H7 (cell line): ENCODE measurements at places on chromosomes 4 and X. TPM values are rescaled to one million over a fixed set of nuclear protein-coding genes. Genes with fewer than 3 reads are reported as not detected.

The SSX2 gene
- 0.45 TPM in 1 of 2 replicates, not detected in the other for total RNA-seq

The FSTL5 gene
- 2.2 and 2.3 TPM in 2 replicates for total RNA-seq

The SOX3 gene
- 3.9 and 6.8 TPM in 2 replicates for total RNA-seq

The SCRG1 gene
- total RNA-seq = not detected in 2 replicates

The FMR1NB gene
- total RNA-seq = not detected in 2 replicates

The DDIT4L gene
- total RNA-seq = 8.0 and 10.2 TPM in 2 replicates

DNA sequence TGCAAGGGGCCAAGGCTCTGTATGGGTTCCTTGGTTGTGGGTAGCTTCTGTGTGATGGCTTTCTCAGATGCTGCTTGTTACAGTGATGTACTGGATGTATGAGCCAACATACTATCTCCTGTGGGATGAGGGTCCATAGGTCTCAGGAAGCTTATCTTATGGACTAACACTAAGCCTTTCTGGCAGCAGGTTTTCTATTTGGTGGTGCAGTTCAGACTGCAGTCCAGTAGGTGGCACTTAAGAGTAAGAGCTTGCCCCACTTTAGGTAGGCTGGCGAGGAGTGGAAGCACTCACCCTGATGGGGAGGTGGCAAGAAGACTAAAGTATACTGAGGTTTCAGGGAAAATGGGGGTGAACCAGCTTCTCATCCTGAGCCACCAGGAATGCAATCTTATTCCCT is 306.7 kb upstream of the MAOA start:
- DNase-seq = peak; percentile 41

DNA sequence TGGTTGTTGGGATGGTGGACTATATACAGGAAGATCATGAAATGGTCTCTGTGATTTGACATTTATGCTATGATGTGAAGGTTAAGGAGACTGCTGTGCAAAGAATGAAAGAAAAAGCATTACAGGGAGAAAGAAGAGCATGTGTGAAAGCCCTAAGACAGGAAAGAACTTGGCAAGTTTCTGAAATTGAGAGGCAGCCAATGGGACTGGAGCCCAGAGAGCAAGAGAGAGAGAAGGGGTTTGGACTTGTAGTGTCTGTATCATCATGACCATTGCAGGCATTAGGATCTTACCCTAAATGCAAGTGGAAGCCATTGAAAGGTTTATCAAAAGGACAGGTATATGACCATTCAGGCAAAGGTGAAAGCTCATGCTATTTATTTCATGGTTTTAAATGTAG is 147.1 kb downstream of the NAA11 start:
- DNase-seq = no peak

DNA sequence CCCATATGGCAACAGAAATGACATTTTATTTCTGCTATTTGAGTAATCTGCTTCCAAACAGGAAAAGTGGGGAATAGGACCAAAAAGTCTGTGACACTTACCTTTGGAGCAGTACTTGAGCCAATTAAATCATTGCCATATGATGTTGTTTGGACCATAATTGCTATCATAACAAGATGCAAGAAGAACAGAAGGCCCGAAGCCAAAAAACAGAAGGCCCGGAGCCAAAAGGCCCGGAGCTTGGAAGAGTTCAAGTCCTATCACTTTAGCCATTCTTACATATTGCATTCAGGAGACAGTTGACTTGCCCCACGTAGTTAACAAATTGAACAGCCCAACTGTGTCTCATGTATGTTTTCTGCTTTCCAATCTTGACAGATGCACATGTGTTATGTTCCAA is 285.6 kb downstream of the ARHGAP24 start:
- DNase-seq = no peak

GRCh38 chr4:94895081-94895480 is 137.3 kb downstream of the BMPR1B start:
- DNase-seq = no peak

- DNase-seq = no peak
Measured at GRCh38 chr4:165164257-165164656, 43.1 kb upstream of the KLHL2 start.

GRCh38 chr4:115119804-115120352 is 6.5 kb upstream of the NDST4 start:
- DNase-seq = no peak

GRCh38 chrX:144293229-144293628 is 409.4 kb downstream of the UBE2NL start:
- DNase-seq = no peak

DNA sequence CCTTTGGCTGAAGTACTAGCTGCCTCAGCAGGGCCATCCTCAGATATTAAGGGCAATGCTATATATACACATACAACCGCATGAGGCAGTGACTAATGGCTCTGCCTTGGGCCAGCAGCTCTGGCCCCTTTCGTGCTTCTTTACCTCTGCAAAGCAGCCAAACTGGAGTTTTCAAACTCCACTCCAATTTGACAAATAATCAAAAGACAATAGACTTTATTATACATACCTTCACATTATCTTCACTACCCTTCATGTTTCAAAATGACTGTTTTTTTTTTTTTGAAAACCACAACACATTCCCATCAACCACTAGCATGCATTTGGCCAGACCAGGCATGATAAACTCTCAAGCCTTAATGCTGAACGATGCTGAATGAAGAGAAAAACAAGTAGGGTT is 187.7 kb downstream of the ENOX2 start:
- DNase-seq = no peak

GRCh38 chrX:13428053-13428786 is 108.4 kb upstream of the ATXN3L start:
- peak; percentile 57 for DNase-seq

DNA sequence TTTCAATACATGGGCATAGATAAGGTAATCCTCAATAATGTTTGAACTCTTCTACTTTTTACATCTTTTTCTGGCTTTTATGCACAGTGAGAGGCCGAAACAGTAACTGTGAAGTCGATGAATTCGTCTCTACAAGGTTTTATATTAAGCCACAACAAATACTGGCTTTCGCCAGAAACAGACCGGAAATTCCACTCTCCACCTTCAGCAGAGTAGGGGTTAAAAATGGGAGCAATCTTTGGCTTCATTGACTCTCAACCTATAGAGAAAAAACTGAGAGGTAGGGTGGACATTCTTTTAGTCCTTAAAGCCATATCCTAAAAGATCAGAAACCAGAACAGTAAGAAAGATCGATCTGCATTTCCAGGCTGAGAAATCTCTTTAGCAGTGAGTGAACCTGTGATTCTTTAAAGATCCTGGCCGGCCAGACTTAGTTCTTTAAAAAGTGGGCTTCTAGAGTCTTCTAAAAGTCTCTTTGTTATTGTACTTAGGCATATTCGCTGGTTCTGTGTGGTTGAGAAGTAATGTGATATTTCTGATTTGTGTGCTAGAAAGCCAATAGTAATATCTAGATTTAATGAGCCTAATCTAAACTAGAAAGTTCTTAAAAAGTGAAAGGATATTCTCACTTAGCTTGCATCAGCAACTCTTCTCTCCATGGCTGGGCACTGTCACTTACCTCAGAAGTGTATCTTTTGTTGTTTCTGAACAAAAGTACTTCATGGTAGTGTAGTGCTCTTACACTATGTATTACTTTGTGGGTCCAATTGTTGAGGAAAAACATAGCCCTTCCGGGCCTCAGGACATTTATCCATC is 2.0 kb downstream of the HSPA4L start:
- no peak for DNase-seq

DNA sequence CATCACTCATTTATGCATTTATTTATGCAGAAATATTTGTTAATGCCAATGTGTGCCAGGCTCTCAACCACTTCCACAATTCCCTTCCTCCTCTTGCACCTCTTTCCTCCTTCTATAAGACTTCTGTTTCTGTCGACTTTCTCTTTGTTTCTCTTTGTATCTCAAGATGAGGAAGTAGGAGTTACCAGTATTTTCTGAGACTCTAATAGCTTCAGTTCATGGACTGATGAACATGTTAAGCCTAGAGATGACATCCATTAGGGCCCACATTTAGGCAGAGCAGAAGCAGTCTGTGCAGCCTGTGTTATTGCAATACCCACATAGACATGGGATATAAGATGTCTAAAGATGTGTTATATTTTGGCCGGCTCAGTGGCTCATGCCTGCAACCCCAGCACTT is 241.8 kb upstream of the SMIM31 start:
- no peak for DNase-seq

DNA sequence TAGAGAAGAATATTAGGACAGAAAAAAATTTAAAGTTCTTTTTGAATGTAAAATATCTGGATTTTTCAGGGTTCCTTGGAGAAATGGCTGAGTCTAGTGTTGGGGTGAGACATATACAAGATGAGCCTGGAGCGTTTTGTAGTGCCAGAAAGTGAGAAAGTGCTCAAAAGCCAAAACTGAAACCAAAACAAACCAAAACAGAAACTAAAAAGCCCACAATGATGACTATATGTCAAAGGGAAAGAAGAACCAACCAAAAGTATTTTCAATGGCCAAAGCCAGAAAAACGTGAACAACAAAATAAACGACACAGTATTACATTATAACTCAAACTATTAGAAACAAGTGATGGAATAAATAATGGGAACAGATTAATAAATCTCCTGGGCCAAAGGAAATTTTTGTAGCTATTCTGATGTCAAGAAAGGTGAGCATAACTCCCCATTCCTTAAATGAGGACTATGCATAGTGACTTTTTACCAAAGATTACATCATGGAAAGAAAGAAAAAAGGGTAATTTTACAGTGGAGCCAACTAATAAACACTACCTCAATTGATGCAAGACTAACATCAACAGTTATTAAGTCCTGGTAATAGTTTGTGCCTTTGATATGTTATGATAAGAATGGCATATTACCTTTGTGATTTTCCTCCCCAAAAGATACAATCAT is 1137.6 kb downstream of the C4orf33 start:
- no peak for DNase-seq

DNA sequence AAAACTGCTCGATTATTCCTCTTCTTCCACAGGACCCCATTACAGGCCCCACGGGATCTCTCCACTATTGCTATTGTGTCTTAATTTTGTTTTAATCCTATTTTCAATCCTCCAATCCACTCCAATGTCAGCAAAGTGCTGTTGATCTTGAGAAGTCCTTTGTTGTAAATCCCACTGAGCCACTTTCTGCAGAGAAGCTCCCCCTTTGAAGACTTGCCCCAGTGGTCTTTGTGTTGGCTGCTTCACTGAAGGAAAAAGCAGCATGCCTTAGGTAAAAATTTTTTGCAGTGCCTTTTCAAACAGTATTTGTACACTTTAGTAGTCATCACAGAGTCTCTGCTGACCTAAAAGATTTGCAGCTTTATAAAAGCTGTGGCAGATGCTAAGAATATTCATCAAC is 252.0 kb upstream of the SLC7A11 start:
- no peak for DNase-seq
